ENCODE measurements at places on chromosomes 3 and 15. TPM values are rescaled to one million over a fixed set of nuclear protein-coding genes. Genes with fewer than 3 reads are reported as not detected.

Gene BFSP2
- not detected for total RNA-seq

Gene ETV5
- 44.8 TPM for total RNA-seq

Gene LAMB2
- total RNA-seq = 79.4 TPM

GRCh38 chr15:86540840-86541467, 461.3 kb downstream of the AGBL1 start:
- DNase-seq = no peak

Gene GOLGA6D
- total RNA-seq = not detected

DNA sequence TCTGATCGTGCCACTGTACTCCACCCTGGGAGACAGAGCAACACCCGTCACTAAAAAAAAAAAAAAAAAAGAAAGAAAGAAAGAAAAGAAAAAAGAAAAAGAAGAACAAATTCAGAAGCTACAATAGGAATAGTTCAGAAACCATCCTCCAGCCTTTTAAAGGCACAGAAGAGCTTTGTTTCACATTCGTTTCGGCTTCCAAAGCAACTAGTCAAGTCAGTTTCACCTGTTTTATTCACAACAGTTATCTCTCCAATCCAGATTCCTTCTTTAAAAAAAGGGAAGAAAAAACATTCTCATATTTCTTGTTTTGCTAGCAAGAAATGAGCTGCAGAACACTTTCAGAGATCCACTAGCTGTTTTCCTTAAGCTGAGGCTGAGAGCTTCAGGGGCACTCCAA, 767.7 kb upstream of the CFAP20DC start:
- no peak for DNase-seq

DNA sequence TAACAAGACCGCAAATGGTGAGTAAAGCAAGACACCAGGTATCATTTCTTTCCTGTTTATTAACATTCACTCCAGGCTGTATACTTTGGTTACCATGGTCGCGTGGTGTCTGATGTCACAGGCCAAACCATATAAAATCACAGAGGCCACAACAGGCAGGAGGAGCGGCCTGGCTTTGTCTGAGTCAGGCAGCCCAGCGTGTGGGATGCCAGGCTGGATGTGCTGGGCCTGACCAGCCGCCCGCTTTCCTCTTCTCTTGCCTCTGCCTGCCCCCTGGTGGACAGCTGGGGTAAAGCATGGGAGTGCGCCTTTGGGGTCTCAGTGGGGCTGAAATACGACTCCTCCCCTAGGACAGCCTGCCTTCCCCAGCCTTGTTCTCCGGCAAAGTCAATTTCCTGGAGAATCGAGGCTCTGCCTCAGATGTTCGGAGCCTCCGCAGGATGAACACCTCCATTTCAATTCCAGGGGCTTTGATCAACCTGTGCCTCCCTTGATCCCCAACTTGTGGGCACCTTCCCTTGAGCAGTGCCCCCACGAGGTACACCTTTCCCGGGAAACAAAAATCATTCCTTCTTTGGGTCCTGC, 78.2 kb downstream of the CCNL1 start:
- DNase-seq = peak; percentile 87

GRCh38 chr15:34355241-34355640, 11.8 kb downstream of the LPCAT4 start:
- no peak for DNase-seq

DNA sequence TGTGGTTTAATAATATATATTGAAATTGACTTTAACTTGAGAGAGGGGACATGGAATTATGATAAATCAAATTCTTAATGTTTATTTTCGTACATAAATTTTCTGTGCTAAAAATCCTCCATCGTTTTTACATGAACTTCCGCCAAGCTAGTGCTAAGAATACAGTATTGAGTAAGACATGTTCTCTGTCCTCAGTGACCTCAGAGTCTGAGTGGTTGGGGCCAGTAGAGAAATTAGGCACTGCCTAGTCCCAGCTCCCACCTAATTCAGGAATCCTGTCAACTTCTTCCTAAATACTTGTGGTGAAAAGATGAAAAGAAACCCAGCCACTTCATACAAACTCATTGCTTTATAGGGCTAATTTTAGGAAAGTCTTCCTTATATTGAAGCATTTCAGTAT, 110.3 kb downstream of the PPP2R3A start:
- no peak for DNase-seq

GRCh38 chr15:100875976-100876375, 3.7 kb upstream of the ALDH1A3 start:
- no peak for DNase-seq

- DNase-seq = peak; percentile 8
Observed at GRCh38 chr15:76932135-76932966, 802 bp downstream of the RCN2 start.

GRCh38 chr15:43433165-43433564, 59.8 kb downstream of the TP53BP1 start:
- no peak for DNase-seq

Gene PCOLCE2
- 12.6 TPM for total RNA-seq

DNA sequence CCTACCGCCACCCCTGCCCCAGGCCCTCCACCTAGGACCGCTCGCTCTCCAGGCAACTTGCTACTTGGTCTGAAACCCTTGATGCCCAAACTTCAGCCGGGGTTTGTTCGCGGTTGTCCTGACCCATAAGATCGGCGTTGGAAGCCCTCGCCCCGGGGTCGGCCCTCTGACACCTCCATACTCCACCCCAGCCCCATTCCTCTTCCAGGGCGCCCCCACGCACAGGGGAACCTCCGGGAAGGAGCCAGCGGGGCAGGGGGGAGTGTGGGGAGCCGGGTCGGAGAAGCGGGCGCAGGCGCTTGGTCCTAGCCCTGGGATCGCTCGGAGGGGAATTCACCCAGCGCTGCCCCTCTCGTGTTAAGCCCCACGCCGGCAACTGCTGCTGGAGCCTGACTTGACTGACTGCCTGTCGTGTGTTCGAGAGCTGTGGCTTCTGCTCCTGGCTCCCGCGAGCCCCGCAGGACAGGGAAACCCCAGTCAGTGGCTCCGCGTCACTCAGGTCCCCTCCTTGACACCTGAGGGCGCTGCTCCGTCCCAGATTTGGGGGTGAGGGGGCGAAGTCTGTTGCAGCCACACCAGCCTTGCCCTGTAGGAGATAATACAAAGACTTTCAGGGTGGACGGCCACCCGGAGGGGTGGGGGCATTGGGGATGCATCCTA, 675 bp downstream of the RYR3 start:
- DNase-seq = no peak

Gene GHSR
- total RNA-seq = not detected

GRCh38 chr3:60188803-60189202, 1062.4 kb downstream of the FHIT start:
- DNase-seq = no peak

DNA sequence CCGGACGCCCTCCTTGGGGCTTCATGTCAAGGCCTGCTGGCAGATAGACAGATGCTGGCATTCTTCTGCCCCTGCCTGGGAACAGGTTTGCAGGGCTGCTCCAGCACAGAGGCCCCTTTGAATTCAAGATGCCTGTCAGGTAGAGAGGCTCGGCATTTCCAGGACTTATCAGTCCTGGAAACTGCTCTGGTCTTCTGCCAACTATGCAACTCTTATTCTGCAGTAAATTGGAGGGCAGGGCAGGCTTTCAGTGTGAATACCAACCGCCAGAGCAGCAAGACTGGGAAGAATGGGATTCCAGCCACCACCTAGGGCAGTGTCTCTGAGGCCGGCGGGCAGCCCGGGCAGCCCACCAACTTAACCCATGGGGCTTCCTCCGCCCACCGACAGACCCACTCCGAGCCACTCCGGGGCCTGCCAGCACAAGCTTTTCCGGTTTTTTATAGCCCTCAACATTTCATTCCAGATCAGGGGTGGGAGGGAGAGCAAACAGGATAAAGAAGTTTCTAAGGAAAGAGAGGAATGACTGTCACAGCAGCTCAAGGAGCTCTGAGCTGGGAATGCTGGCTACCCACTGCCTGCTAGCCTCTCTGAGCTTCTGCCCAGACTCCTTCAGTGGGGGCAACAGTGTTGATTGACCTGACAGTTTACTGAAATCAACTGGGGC, 140.9 kb downstream of the NTRK3 start:
- no peak for DNase-seq

- no peak for DNase-seq
Observed at GRCh38 chr3:177145381-177145780, 51.9 kb downstream of the TBL1XR1 start.

Gene IQCB1
- total RNA-seq = 33.8 TPM

DNA sequence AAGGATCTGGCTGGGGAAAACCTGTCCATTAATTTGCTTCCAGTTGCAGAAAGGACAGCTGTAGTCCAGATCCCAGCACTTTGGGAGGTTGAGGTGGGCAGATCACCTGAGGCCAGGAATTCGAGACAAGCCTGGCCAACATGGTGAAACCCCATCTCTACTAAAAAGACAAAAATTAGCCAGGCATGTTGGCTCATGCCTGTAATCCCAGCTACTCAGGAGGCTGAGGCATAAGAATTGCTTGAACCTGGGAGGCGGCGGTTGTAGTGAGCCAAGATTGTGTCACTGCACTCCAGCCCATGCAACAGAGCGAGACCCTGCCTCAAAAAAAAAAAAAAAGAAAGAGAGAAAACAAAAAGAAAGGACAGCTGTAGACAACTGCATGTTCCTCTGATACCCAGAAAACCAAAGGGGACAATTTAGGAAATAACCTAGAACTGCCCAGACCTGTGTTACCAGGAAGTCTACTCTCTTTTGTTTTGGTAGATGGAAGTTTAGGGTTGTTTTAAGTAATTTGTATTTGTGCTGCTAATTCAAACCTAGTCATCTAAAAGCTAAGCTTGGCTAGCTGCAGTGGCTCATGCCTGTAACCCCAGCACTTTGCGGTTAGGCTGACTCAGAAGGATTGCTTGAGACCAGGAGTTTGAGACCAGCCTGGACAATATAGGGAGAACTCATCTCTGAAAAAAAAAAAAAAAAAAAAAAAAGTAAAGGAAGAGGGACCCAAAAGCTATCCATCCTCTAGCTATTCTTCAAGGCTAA, 22.7 kb downstream of the EXD1 start:
- DNase-seq = no peak

GRCh38 chr3:70951316-70951715, 632.2 kb downstream of the FOXP1 start:
- no peak for DNase-seq

GRCh38 chr15:39404767-39405181, 176.1 kb upstream of the THBS1 start:
- no peak for DNase-seq

DNA sequence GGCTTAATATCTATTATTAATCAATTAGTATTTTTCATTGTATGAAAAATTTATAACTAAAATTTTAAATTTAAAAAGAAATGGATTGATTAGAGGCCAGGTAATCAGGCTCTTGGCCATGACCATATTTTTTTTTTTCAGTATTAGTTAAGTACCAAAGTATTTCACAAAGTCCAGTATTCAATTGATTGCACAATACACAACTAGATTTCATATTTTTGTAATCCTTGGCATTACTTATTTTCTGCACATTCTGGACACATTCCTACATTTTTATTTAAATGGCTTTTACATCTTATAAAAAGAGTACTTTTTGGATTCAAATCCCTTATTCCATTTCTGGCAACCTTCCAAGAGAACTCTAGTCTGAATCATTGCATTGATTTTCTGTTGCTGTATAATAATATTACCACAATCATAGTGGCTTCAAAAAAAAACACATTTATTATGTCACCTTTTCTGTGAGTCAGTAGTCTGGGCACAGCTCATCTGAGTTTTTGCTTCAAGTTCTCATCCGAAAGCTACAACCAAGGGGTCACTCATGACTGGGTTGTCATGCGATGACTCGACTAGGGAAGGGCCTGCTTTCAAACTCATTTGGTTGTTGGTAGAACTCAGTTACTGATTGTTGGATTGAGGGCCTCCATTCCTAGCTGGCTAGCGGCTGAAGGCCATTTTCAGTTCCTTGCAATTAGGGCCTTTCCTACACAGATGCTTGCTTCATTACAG, 90.7 kb downstream of the CNTN6 start:
- no peak for DNase-seq

Gene CACNA2D3
- 5.4 TPM for total RNA-seq

DNA sequence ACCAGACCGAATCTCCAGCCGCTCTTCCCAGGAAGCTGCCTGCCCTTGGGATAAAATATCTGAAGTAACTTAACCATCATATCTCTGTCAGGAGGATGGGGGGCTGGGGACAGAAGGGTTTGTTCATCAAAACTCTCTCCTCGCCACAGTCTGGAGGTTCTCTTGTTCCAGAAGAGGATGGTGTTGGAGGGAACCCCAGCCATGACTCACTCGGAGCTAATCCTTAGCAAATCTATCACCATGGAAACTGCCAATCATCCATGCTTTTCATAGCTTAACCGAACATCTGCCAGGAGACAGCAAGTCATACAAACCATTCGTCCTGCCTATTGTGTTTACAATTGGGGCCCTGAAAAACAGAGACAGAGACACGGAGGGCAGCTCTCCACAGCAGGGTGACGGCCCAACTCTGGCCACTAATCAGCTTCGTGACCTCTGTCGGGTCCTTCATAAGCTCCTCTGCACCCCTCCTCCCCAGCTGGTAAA, 73.8 kb upstream of the HEG1 start:
- DNase-seq = no peak

- DNase-seq = no peak
Observed at GRCh38 chr3:110106805-110107204, 769.5 kb upstream of the DPPA4 start.
